ENCODE measurements at places on chromosomes 13 and 19.

DNA sequence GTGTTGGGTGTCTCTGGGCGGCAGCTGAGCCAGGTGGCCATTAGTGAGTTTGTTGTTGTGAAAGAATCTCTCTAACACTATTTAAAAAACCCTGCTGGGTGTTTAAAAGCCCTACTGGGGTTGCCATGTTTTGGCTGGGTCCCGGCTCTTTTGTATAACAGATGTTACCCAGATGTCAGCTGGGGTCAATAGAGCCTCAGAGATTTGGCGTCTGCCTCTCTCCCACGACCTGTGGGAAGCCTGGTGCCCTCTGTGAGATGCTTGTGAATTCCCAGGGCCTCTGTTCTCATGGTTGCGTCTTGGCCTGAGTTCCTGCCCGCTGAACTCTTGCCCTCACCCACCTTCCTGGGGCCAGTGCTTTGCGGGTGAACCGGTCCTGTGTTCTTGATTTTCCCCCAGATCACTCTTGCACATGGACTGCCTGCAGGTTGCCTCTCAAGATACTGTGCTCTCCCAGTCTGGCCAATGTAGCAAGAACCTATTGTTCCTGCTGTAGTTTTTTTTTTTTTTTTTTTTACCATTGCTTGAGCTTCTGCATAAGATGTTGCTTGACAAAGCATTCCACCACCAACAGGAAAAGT is 9.5 kb downstream of the NFILZ start:
- DNase-seq: no peak

GRCh38 chr13:30173303-30173610 is 134.1 kb downstream of the KATNAL1 start:
- DNase-seq: no peak

- DNase-seq: no peak
These were observed 20.8 kb upstream of the EPHX3 start for GRCh38 chr19:15253061-15253460.

DNA sequence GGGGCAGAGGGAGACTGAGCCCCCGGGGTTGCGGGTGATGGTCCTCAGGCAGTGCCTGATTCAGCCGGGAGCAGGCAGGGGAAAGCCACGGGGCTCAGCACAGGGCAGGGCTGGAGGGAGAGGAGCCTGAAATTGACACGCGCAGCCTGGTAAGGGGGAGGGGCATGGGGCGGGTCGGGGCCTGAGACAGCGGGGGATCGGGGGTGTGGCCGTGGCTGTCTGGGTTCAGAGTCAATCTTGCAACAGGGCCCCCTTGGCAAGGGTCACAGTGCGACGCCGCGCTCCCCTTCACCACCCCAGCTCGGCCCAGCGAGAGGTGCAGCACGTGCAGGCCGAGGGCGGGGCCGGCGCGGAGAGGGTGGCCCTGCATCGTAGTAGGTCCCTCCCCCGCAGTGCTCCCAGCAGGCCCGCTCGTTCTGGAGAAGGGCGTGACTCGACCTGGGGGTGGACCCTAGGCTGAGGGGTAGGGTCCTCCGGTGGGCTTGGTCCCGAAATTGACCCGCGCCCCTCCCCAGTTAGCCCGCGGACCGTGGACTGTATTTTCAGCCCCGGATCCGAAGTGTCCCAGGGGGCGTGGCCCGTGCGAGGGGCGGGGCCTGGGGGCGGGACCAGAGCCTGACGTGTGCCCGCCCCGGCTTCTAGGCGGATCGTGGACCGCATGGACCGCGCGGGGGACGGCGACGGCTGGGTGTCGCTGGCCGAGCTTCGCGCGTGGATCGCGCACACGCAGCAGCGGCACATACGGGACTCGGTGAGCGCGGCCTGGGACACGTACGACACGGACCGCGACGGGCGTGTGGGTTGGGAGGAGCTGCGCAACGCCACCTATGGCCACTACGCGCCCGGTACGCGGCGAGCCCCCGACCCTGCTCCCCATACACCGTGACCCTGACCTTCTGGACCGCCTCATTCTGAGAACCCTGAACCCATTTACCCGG is 6.0 kb downstream of the RCN3 start:
- peak; percentile 77 for DNase-seq

DNA sequence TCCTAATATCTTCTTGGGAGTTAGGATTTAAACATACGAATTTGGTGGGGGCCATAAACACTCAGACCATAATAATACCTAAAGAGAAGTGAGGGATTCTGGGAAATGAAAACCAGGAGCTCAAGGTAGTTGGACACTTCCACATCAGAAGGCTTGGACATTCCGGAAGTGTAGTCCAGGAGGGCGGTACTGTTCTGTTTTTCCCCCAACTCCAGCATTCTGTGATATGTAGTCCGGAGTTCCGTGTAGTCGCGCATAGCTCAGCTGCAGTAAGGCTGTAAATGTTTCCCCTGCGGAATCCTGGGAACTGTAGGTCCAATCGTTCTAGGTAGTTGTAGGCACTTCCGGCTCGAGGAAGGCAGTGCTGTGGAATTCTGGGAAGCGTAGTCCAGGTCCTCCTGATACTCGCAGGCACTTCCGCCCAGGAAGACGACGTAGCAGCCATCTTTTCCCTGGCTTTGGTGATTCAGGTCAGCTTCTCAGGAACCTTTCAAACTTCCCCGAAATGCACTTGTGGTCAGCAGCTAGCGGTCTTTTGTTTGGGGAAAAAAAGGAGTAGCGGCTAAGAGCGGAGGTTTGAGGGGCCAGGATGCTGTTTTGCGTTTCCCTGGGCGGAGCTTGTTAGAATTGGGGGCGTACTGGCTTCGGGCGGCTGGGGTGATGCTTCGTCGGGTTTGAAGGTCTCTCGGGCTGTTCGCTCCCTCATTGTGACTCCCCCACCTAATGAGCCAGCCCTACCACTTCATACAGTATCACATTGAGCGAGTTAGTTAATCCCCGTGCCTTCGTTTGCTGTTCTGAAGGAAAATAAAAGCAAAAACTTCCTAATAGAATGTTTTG is at the start of gene ZNF226:
TSS of gene ZNF226 (plus strand) at position 428 of the 840 bp plus-strand sequence. CDS start 4,981 bp downstream, outside the sequence.
- DNase-seq: peak; percentile 49

Data from stimulated activated CD4-positive, alpha-beta T cell treated with anti-CD3 and anti-CD28 coated beads, Interleukin-15, amount 100 ng/mL, for 1 hour (primary cell).